ENCODE measurements at places on chromosomes 5 and 9.

- no peak for DNase-seq
Measured at GRCh38 chr5:88878976-88879375, 4.0 kb downstream of the MEF2C start.

- no peak for DNase-seq
Measured at GRCh38 chr5:127810707-127811490, 107.7 kb downstream of the CCDC192 start.

- no peak for DNase-seq
Measured at GRCh38 chr9:81387360-81388106, 301.8 kb downstream of the TLE1 start.

DNA sequence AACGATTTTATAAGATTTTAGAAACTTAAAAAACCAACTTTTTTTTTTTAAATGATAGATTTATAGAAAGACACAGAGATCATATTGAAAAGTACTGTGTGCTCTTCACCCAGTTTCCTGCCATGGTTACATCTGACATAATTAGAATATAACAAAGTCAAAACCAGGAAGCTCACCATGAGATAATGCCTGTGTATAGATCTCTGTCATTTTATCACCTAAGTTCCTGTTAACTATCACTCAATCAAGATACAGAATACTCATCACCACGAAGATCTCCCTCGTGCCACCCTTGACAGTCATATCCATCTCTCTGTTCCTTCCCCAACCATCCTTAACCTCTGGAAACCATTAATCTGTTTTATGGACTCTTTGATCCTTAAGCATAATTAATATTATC is 39.1 kb downstream of the POC5 start:
- DNase-seq, result no peak

DNA sequence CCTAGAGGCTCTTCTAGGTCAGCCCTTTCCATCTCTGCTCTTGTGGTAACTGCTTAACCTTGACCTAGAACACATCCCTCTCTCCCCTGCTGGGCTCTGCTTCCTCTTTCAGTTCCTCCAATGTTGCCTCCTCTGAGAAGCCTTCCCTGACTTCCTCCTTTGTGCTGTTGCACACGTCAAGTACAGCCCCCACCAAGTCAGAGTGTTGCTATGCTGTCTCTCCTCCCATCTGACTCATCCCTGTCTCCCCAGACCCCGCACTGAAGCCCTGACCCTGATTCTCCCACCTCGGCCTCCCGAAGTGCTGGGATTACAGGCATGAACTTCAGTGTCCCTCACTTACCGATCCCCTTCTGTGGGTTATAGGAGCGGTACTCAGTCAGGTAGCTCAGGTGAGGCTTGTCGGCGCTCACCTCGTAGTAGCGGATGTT is 10.4 kb upstream of the TRIM14 start:
- DNase-seq, result no peak

- DNase-seq, result no peak
Measured at GRCh38 chr9:2220036-2220435, 204.9 kb downstream of the SMARCA2 start.

- no peak for DNase-seq
Measured at GRCh38 chr5:40397091-40397490, 282.6 kb upstream of the PTGER4 start.
